ENCODE measurements at places on chromosomes 13 and 19.

DNA sequence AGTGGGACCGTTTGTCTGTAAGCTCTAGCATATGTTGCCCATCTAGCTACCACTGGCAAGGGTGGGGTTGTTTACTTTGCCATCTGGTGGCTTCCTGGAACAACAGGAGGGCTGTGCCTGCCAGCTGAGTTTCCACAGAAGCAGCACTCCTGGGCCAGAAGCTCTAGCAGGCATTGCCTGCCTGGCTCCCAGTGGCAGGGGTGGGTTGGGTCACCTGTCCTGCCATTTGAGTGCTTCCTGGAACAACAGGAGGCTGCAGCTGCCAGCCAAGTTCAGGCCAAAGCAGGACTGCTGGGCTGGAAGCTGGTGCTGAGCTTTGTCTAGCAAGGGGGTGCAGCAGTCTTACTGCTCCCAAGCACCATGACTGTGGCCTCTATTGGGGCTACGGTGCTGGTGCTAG lies 239.7 kb downstream of the MTUS2 start:
- DNase-seq, result no peak

- no peak for DNase-seq
These were observed 266.3 kb downstream of the PCDH20 start for GRCh38 chr13:61149331-61149730.

GRCh38 chr13:35534343-35534742 lies 57.9 kb upstream of the MAB21L1 start:
- no peak for DNase-seq

- no peak for DNase-seq
These were observed 4.9 kb upstream of the TOMM40 start for GRCh38 chr19:44886141-44886540.

GRCh38 chr19:39483141-39483540 lies 2.5 kb downstream of the TIMM50 start:
- DNase-seq, result no peak

DNA sequence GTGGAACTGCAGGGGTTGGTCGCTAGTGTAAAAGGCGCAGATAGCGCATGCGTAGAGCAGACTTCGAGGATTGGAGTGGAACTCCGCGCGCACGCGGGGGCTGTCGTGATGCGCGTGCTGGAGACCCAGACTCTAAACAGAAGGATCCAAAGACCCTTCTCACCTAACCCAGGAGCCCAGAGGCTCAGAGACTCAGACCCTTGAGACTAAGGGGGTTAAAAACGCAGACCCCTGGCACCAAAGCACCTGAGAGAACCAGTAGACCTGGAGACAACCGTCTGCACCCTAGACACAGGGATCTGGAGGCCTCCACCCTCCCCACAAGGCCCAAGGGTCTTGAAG lies 567 bp upstream of the CTU1 start:
- DNase-seq, result no peak

- no peak for DNase-seq
These were observed 23.7 kb upstream of the CERS4 start for GRCh38 chr19:8185343-8186068.

GRCh38 chr13:107497661-107498060 lies 717.7 kb downstream of the LIG4 start:
- no peak for DNase-seq

GRCh38 chr19:13938301-13939064 lies at the start of gene PODNL1:
Gene PODNL1, minus strand, starts transcription at chr19:13938417. Its CDS starts 236 bp downstream, at chr19:13938181.
- no peak for DNase-seq

- no peak for DNase-seq
These were observed 370.9 kb downstream of the KLF5 start for GRCh38 chr13:73429701-73430100.

GRCh38 chr13:75685239-75685697 lies 49.1 kb downstream of the LMO7 start:
- no peak for DNase-seq

DNA sequence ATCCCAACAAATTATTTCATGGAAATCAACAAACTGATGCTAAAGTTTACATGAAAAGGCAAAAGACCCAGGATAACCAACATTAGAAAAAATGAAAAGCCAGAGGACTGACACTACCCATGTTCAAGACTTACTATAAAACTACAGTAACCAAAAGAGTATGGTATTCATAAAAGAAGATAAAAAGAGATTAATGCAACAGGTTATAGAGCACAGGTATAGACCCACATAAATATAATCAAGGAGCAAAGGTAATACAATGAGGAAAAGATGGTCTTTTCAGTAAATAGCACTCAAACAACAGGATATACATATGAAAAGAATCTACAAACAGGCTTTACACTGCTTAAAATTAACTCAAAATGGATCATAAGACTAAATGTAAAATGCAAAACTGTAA lies 1342.7 kb downstream of the UQCRFS1 start:
- DNase-seq, result no peak

DNA sequence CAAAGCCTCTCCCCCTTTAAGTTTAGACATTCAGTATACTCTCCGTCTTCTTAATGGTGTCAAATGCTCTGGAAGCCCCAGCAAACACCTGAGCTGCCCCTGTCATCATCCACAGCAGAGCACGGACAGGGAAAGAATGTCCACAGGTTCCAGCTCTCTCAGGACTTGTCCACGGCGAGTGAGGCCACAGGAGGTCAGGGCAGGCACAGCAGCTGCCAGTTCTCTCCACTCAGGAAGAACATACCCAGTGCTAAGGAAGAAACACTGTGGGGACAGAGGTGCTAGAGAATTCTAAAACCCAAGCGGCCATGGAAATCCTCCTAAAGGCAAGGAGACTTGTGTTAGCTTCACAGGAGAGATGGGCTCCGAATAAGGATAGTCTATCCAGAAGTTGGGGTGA lies 132.0 kb upstream of the SERP2 start:
- no peak for DNase-seq

GRCh38 chr19:45090034-45090433 lies 2.9 kb upstream of the PPP1R37 start:
- no peak for DNase-seq

DNA sequence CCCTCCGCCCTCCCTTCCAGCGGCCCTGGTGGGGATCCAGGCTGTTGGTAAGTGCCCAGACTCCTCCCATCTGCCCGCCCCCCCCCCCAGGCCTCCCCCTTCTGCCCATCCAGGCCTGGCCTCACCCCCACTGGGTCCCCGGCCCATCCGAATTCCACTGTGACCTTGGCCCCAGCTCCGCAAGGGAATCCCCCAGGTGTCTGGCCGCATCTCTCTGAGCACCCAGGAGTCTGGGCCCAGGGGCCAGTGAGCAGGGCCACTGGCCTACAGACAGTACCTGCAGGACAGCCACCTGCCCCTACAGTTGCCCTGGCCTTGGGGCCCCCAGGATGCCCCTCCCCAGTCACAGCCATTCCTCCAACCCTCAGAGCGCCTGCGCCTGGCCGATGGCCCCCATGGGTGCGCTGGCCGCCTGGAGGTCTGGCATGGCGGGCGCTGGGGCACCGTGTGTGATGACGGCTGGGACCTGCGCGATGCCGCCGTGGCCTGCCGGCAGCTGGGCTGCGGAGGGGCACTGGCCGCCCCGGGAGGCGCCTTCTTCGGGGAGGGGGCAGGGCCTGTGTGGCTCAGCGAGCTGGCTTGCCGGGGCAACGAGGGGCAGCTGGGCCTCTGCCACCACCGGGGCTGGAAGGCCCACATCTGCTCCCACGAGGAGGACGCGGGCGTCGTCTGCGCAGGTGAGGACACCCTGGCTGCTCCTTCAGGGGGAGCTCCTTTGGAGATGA lies 912 bp downstream of the SSC5D start:
- no peak for DNase-seq

DNA sequence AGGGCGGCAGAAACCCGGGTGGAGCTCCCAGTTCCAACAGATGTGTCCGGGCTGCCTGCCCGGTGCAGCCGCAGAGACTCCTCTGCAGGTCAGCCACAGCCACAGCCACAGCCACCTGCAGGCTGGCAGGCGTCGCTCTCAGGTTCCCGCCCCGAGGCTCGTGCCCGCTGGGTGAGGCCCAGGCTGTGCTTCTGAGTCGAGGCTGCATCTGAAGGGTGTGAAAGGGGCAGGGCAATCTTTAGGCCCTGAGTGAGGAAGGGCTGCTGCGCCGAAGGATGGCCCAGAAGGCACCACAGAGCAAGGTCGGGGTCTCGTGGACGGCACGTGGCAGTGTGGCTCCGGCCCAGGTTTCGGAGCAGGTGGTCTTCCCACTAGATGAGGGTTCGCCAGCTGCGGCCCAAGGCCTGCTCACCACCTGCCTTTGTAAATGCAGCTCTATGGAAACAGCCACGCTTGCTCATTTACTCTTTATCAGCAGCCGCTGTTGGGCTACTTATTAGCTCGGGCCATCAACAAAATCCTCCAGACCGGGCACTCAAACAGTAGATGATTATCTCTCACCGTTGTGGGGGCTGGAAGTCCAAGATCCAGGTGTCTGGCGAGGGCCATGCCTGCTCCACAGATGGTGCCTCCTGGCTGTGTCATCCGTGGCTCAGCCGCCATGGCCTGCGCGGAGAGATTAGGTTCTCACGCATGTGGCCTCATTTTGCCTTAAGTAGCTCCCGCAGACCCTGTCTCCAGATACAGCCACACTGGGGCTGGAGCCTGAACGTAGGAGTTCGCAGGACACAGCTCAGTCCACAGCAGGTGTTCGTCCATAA lies 40.3 kb upstream of the TFDP1 start:
- DNase-seq, result no peak

DNA sequence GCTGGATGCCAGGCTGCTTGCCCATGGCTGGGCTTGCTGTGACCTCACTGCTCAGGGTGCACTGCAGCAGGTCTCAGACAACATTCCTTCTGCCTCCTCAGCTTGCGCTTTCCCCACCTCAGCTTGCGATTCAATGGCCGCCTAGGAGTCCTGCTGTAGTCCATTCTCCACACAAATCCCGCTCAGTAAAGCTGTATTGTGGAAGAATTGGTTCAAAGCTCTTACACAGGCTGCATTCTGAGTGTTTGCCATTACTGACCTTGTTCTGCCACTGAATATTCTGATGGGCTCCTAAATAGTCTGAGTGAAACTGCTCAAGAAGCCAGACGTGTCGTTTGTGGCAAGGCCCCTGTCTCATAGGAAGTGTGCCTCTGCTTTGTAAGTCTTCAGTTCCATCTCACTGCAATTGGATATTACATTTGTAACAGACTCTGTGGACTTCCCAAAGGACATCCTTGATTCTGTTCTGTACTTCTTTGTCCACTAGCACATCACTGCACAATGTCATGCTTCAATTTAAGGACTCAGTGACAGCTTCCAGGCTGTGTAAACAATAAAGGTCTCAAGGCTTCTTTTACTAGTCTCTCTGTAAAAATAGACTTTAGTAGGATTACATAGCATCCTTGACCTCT lies 49.8 kb downstream of the KATNAL1 start:
- no peak for DNase-seq

GRCh38 chr13:43935878-43936277 lies 56.2 kb downstream of the LACC1 start:
- no peak for DNase-seq

DNA sequence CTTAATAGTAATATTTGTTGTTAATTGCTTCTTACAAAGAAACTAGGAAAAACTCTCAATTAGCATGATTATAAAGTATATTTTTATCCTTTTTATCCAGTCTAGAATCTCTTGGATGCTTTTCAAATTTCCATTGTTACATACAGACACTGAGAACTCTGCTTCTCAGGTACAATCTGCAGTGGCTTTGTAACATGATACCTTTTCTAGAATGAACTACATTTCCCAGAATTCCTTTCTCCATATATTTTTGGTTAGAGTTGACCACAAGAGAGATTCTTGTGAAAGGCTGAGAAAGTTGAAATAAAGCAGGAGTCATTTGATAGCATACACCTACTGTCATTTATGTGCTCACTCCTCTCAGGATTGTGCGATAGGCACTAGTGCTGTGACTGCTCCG lies 148.6 kb downstream of the SLITRK6 start:
- DNase-seq, result no peak

DNA sequence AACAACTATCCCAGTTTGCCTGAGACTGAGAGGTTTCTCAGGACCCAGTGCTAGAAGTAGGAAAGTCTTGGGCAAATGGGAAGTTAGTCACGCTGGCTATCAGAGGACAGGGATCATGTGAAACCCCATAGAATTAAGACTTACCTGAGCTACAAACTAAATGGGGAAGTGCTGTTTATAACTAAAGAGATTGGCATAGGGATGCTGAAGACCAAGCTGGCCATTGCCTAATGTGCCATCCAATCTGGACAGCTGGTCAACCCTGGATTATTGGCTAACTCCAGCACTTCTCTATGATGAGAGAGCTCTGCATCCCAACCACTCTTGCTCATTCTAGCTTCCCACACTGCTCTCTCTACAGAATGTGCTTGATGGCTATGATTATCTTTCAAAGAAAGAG lies 216.1 kb downstream of the TDRD3 start:
- no peak for DNase-seq

- no peak for DNase-seq
These were observed 10.1 kb upstream of the INSL3 start for GRCh38 chr19:17831419-17831888.

DNA sequence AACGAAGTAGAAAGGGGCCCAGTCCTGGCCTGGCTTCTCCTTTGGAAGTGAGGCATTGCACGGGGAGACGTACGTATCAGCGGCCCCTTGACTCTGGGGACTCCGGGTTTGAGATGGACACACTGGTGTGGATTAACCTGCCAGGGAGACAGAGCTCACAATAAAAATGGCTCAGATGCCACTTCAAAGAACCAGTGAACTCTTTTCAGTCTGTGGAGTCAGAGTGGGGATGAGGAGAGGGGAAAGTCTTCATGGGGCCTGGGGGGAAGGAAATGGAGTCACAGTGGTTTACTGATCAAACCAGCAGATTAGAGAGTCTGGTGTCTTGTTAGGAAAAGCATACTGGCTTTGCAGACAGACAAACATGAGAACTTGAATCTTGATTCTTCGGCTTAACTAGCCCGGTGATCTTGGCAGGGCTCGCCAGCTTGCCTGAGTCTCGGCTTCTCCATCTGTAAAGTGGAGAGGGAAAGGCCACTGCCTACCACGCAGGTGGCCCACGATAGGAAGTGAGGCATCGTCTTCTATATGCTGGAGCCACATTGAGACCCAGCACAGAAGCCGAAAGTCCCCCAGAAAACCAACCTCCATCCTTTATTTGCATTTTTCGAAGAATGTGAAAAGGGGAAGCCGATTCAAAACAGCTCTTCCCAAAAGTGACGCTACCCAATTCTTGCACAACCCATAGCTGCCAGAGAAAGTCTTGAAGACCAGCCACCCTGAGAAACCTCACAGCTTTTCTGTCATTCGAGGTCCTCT lies at the start of gene FFAR1:
FFAR1 (plus strand) TSS at position 732 of the 759 bp plus-strand sequence. CDS start 3,650 bp downstream, outside the sequence.
- DNase-seq, result peak; percentile 22

DNA sequence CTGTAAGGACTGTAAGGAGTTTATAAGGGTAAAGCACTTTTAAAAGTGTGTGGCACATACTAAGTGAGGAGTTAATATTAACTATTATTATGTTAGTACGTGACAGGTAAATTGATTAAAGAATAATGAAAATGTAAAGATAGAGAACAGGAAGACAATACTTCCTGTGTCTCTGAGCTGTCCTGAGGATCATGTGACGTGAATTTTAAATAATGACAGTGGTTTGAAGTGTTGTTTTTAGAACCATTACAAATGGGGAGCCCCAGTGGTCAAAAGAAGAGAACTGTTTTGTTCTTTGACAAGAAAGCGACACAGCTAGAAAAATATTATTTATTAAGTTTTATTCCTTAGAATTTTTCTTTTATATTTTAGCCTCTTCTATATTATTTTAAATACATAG lies 241.2 kb upstream of the STARD13 start:
- DNase-seq, result no peak

GRCh38 chr19:1275260-1275975 lies at the start of gene FAM174C:
Gene FAM174C, plus strand, starts transcription at chr19:1275530. Its CDS starts 20 bp downstream, at chr19:1275550.
- peak; percentile 95 for DNase-seq

Measured in stimulated activated CD8-positive, alpha-beta memory T cell treated with anti-CD3 and anti-CD28 coated beads, Interleukin-4, amount 100 ng/mL, for 24 hours (primary cell).